ENCODE measurements at places on chromosomes 5 and 9.

GRCh38 chr9:34741628-34742027 is 31.7 kb upstream of the CCL21 start:
- DNase-seq: no peak

DNA sequence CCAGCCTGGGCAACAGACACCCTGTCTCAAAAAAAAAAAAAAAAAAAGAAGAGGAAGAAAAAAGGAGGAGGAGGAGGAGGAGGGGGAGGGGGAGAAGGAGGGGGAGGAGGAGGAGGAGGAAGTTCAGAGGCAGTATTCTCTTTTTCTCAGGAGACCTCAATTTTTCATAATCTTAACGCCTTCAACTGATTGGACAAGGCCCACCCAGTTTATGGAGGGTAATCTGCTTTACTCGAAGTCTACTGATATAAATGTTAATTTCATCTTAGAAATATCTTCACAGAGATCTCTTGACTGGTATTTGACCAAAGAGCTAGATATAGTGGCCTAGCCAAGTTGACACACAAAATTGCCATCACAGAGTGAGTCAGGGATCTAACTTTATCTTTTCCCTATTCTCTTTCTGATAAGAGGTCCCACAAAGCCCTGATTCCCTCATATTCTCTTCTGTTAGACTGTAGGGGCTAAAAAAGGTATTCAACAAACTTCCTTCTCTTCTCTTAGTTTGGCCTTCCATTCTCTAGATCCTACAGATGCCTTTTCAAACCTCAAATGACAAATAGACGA is 115.5 kb upstream of the ABCA1 start:
- DNase-seq: no peak

GRCh38 chr9:32487981-32488380 is 38.0 kb downstream of the RIGI start:
- DNase-seq: no peak

DNA sequence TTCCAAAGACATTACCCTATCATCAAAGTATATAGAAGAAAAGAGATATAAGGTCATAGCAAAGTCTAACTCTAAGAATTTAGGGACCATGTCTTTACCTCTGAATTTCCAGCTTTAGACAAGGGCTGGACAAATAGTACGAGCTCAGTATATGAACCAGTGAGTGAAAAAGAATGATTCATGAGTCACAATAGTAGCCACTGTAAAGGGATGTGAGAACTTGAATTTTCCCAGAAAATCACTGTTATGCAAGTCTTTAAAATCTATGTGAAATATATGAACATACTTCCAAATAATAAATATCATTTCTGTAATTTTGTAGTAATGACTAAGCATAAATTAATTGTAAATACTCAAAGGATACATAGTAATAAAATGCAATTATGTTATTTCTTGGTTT is 305.9 kb upstream of the PRR16 start:
- DNase-seq: no peak

- no peak for DNase-seq
These were observed 28.0 kb downstream of the CCNJL start for GRCh38 chr5:160284291-160284873.

DNA sequence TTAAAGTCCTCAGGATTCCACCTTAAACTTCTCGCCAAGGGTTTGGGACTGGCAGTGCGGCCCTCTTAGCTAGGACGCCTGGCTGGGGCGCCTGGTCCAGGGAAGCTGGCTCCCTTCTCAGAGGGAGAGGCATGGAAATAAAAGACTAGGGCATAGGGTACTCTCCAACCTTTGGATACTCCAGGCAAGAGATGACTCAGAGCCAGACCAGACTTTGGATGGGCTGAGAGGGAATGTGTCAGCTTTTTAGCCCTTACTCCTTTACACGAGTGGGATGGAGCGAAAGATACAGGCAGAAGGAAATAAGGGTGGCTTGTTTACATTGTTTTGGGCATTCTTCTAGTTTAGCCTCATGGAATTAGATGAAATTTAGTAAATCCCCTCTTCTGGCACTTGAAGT is 48.2 kb downstream of the IL31RA start:
- no peak for DNase-seq

- no peak for DNase-seq
These were observed 427.6 kb downstream of the IRX1 start for GRCh38 chr5:4023091-4023752.

DNA sequence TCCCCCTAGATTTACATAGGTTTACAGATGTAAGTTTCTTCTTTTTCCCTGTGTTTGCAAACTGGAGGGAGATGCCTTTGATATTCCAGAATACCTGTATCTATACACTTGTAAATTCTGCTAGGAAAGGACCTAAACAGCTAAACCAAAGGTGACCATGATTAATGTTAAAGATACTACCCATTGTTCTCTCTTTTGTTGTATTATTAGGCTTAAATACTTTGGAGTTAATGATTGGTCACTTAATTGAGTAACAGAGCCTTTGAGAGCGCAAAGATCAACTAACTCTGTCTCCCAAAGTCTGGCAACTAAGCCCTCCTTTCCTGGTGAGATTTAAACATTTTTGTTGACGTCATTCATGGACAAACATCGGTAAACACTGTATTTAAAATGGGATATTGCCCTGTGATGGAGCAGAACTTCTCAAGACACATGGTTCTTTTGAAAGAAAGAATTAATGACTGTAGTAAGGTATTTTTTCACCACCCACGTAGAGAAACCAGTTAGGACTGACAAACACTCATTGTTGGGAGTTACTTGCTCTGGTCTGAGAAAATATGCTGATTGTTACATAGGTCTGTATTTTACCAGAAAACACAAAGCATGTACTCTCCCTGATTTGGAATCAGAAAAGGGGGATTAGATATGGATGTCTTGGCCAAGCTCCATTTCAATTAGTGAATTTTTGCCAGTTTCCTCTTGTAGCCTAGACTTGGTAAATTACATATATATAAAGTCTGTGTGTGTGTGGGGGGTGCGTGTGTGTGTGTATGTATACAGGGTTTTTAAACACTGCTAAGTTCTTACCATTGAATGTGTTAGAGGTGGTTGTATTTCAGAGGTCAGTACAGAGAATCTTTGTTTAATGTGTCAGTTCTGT is 4.6 kb downstream of the VCAN start:
- no peak for DNase-seq

GRCh38 chr5:173740400-173740799 is 124.0 kb upstream of the BOD1 start:
- no peak for DNase-seq

- peak; percentile 64 for DNase-seq
These were observed 11.5 kb downstream of the SARDH start for GRCh38 chr9:133726401-133727276.

DNA sequence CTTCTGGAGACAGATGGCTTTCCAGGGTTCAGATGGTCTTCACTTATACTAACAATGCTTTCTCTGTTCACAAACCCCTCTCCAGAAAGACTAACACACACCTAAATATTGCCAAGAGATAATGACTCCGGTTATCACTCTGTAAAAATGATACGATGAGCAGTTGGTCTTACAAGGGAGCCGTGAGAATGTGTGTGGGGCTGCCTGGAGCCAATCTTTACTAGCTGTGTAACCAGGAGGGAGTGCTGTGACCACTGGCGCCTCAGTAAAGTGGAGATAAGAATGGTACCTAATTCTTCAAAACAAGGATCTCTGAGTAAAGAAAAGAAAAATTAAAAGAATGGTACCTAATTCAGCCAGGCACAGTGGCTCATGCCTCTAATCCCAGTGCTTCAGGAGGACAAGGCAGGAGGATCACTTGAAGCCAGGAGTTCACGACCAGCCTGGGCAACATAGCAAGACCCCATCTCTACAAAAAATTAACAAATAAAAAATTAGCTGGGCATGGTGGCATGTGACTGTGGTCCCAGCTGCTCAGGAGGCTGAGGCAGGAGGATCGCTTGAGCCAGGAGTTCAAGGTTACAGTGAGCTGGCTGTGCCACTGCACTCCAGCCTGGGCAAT is 39.9 kb upstream of the IL17B start:
- DNase-seq: no peak

GRCh38 chr9:92121265-92121664 is 6.1 kb upstream of the SPTLC1 start:
- DNase-seq: no peak

GRCh38 chr5:170290498-170290897 is 7.1 kb downstream of the LCP2 start:
- DNase-seq: no peak

- no peak for DNase-seq
These were observed 7.3 kb downstream of the NRARP start for GRCh38 chr9:137294681-137295237.

GRCh38 chr9:134372581-134373267 is 46.5 kb downstream of the RXRA start:
- no peak for DNase-seq

- DNase-seq: no peak
These were observed 108.7 kb downstream of the ZDHHC21 start for GRCh38 chr9:14584571-14584970.

- DNase-seq: no peak
These were observed 112.8 kb upstream of the EFNA5 start for GRCh38 chr5:107783551-107783950.

GRCh38 chr9:116860509-116861120 is 173.5 kb downstream of the TRIM32 start:
- peak; percentile 8 for DNase-seq

DNA sequence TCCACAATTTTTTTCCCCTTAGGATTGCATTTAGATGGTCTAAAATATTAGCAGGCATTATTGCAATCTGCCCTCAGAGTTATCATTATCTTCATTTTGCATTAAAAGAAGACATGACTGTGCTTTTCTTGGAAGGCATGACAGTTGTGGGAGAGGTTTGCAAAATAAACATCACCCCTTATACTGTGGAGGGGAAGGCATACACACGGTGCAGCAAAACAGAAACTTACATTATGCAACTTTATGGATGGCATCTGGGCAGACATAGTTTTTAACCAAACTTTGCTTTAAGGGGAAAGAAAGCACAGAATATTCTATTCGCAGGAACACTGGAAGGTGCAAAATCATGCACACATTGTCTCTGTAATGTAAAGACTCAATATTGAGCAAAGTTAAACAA is 505.8 kb upstream of the ADAMTS16 start:
- DNase-seq: no peak

GRCh38 chr9:126599047-126599650 is 14.6 kb upstream of the LMX1B start:
- no peak for DNase-seq

DNA sequence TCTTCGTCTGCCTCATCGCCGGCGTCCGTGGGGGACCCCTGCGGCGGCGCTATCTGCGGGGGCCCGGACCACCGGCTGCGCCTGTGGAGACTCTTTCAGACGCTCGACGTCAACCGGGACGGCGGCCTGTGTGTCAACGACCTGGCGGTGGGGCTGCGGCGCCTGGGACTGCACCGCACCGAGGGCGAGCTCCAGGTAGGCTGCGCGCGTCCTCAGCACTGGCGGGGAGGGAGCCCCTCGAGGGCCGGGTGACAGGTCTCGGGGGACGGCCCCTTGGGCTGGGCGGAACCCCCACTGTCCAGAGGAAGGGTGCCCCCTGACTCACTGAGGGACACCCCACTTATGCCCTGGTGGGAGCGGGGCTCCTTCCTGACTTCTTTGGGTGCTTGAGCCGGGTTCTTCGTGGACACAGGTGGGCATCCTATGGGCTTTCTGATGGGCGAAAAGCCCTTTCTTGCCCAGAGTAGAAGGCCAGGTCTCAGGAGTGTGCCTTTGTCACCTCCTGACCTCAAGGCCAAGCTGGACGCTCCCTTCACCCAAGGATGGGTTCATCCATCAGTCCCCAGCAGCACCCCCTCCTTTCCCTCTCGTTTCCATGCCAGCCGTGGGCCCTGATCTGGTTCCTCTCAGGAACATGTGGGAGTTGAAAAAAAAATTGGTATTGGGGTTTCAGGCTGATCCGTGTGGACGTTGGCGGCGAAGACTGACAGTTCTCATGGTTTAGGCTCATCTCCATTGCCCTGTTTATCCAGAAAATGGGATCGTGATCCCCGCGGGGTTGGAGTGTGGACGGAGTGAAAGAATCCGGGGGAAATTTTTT is 564 bp downstream of the SLC25A25 start:
- DNase-seq: no peak

DNA sequence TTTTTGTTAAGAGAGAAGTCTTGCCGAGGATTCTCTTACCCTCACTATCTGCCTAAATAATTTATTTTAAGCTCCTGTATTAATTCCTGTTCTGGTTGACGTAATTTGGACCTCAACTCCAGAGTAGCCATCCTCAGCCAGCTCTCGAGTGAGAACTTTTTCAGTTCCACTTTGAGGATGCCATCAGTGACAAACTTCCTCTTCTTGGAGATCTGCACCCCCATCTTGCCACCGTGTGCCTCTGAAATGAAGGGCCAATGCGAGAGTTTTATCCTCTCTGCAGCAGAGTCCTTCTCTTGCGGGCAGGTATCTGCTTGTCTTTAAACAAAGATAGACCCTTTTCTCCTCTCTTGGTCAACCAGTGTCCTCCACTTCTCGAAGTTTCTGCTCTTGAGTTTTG is 19.5 kb upstream of the TMEM174 start:
- DNase-seq: no peak

GRCh38 chr5:89930591-89931392 is 478.8 kb downstream of the CETN3 start:
- DNase-seq: no peak

- no peak for DNase-seq
These were observed 11.4 kb downstream of the DCANP1 start for GRCh38 chr5:135435467-135436330.

DNA sequence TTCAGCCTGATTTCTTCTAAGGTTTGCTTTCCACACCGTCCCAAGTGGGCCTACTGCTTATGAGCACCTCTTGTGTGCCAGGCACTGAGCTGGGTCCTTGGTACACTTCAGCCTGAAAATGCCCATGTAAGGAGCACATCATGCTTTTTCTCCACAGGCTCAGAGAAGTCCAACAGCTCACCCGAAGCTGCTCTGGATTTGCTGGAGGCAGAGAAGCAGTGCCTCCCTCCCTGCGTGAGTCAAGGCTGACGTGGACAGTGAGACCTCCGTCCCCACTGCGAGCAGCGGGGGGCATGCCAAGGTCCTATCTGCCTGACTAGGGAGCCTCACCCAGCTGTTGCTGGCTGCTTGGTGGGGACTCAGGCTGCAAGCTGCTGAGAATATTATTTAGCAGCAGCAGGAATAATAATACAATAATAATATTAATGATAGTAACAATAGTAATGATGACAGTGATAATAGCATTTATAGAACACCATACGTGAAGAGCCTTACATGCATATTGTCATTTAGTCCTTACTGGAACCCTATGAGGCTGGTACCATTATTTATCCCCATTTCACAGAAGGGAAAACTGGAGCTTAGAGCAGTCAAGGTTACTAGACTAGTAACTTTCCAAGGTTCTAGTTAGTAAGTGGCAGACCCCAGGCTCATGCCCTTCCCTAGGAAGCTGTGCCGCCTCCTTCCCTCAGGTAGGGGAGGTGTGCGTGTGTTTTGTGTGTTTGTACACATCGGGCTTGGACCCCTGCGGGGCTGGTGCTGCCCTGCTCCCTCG is 194.8 kb downstream of the HSPA4 start:
- no peak for DNase-seq

DNA sequence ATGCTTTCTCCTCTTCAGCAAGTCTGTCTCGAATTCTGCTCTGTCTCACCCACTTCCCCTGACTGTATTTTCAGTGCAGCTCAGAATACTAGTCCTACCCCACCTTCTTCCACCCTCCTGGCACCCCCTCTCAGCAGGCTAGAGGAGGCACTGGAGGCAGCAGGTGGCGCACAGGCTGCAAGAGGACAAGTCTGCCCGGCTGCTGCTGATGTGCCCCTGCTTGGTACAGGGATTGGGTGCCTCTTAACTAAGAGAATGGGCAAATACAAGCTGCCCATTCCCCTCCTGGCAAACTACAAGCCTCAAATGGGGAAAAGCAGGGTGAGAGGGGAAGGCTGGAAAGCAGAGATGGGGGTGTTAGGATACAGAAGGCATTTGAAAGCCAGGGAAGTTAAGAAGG is 5.1 kb downstream of the TLN1 start:
- peak; percentile 35 for DNase-seq
